Caco-2 (cell line): ENCODE measurements at places on chromosomes 6 and 20. TPM values are rescaled to one million over a fixed set of nuclear protein-coding genes. Genes with fewer than 3 reads are reported as not detected.
A peak's percentile ranks its signal among the peaks of the same experiment; 100 is the strongest.

DNA sequence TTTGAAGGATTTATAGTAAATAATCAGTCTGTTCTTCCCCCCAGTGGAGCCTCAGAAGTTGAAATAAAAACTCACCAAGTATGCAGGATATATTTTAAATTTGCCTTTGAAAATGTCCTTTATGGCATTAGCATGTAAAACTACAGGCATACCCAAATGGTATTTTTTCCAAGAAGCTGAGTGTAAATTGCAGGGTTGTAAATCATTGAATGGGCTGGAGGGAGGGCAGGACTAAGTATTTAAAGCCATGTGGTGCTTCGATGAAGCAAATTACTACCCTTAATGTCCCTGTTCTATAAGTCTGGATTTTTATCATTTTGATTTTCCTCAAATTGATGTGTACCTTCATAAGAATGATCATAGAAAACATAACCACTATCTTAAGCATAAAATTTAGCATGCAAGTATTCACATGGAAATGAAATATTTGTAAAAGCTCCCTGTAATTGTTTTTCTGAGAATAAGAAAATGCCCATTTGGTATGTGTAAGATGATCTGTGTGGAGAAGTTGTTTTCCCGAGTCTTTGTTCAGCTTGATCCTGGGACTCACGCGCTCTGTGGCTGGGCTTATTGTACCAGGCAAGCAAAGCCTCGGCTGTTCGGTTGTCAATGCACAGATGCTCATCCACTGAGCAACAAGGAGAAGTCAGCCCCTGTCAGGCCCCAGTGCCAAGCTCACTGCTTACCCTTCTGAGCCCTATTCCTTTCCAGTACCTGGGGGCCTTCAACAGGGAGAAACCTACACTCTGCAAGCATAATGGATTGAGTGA is 66.7 kb downstream of the CD164 start:
- DNase-seq: no peak
- peaks cover 24% of the 10 kb centered on the region for H3K4me1 ChIP-seq
- H3K27me3 ChIP-seq: no peaks in the 10 kb centered on the region
- H3K27ac ChIP-seq: no peak overlapping the region

DNA sequence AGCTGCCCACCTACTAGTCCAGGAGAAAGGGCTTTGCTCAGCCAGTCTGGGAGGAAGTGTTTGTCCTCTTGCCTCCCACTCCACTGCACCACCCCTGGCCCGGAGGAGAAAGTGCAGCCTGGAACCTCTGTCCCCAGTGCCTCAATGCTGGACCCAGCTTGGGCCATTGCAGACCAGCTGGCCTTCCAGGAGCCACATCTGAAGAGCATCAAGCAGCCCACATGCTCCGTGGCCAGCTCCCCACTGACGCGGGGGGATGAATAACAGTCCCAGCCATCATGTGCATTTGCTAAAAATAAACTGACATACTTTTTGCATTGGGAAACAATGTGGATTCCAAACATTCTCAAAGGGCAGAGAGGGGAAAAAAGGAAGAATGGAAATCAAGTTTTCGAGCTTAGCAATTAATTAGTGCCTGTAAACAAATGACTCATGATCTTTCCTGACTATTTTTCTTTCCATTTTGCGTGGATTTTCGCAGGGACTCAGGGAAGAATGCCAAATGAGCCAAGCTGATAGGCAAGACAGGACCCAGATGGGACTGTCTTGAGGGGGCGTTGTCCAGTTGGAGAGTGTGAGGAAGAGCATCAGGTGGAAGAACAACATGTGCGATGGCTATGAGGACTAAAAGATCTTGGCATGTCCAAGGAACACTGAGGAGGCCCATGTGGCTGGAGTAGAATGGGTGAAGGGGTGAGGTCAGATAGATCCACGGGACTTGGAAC is 34.1 kb downstream of the CEBPB start:
- peak overlapping the region; percentile 26 for H3K27ac ChIP-seq
- H3K4me3 ChIP-seq: no peak overlapping the region
- H3K36me3 ChIP-seq: no peaks in the 10 kb centered on the region
- no peak for DNase-seq

DNA sequence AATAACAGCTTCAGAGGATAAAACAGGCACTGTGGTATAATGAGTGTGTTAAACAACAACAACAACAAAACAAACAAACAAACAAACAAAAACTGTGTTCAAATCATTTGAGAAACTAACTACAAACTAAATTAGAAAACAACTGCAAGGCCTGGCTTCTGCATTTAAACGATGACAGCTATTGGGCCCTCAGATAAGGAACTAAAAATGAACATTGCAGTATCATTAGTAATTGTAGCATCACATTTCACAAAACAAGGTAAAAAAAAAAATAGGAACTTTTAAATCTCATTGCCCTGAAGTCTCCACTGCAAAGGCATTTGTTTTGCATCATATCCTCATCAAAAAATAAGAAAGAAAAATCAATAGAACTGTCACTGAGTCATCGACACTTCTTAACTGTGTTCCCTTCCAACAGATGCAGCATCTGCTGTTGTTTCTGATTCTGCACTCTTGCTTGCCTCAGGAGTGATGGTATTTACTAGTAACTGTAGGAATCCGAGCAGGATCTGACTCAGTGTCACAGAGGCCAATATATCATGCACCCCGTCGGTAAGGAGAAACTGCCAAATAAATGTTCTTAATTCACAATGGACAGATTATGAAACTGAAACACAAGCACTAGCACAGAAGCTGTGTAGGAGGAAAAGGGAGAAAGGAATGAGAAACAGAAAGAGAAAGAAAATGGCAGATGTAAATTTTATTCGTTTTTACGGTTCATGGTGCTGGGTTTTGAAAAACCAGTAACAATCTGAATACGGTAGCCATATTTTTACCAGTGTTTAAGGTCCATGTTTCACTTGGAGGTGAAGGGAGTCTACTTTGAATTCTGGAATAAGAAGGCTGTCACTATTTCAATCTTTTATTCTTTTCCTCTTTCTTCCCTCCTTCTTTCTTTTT is 365.7 kb upstream of the EPHA7 start:
- no peaks in the 10 kb centered on the region for H3K4me1 ChIP-seq
- no peak overlapping the region for H3K4me3 ChIP-seq
- H3K27ac ChIP-seq: no peak overlapping the region
- H3K36me3 ChIP-seq: no peaks in the 10 kb centered on the region
- DNase-seq: no peak
- no peaks in the 10 kb centered on the region for H3K27me3 ChIP-seq

DNA sequence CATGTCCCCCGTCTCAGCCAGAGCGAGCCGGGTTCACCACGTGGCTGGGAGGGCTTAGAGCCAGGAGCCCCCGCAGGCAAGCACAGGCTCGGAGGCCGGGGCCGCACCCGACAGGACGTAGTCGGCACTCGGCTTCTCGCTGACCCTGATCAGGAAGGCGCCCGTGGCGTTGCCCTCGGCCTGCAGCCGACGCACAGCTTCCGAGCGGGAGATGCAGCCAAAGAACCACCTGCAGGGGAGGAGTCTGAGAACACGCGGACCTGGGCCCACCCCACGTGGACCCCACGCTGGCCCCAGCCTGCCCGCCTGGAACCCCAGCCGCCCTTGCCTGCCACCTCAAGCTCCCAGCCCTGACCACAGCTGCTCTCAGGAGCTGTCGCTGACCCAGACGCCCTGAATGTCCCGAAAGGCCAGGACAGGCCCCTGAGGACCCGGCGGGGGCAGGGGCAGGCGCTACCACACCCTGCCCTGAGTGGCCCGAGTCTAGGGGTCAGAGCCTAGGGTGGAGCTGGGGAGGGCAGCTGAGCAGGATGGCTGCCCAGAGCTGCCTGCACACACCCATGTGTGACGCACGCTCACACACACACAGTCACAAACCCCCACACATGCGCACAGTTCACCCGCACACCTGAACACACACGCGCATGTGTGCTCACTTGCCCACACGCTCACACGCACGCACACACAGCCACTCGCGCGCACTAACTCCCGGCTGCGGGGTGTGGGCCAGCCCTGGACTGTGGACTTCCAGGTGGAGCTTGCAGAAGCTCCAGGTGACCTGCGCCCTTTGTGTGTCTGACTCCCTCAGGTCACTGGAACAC is 2.1 kb downstream of the PTK6 start:
- peak; percentile 72 for DNase-seq
- H3K36me3 ChIP-seq: no peaks in the 10 kb centered on the region
- no peak overlapping the region for H3K4me3 ChIP-seq
- H3K27me3 ChIP-seq: no peaks in the 10 kb centered on the region
- peak overlapping the region; percentile 50 for H3K27ac ChIP-seq

DNA sequence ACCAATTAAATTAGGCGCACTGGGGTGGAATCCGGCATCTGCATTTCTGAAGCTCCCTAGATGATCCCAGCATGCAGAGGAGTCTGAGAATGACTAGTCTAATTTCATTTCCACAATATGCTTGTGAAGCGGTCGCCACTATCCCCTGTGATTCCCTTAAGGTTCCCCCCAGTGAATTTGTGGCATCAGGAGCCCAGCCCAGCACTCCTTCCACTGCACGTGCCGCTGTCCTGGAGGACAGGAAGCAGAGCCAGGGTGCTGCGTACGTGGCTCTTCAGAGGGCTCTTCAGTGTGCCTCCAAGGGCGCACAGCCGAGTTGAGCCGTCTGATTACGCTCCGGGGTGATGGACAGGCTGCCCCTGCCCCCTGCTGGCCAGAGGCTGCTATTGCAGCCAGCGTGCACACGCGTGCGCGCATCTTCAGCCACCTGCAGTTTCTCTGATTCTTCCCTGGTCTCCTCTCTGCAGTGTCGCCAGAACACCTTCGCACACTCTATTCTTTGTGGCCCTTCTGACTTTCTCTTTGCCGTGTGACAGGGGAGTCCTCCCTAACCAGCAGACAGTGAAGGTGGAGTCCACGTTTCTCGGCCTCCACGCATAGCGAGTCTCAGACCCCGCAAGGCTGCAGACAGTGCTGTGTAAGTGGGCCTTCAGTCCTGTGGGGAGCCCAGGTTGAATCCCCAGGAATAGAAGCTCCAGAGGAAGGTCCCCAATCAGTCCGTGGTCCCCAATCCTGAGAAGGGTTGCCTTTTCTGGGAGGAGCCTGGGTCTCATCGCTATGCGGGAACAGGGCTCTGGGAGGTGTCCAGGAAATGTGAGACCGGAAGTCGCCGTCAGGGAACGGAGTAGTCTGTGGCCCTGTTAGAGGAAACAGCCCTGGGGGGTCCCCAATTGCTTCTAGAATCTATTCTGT is 16.5 kb upstream of the NCR2 start:
- H3K4me3 ChIP-seq: no peak overlapping the region
- no peaks in the 10 kb centered on the region for H3K36me3 ChIP-seq
- no peaks in the 10 kb centered on the region for H3K4me1 ChIP-seq
- peak; percentile 82 for DNase-seq
- no peaks in the 10 kb centered on the region; the same call in 1 of the 2 replicates for H3K27me3 ChIP-seq

DNA sequence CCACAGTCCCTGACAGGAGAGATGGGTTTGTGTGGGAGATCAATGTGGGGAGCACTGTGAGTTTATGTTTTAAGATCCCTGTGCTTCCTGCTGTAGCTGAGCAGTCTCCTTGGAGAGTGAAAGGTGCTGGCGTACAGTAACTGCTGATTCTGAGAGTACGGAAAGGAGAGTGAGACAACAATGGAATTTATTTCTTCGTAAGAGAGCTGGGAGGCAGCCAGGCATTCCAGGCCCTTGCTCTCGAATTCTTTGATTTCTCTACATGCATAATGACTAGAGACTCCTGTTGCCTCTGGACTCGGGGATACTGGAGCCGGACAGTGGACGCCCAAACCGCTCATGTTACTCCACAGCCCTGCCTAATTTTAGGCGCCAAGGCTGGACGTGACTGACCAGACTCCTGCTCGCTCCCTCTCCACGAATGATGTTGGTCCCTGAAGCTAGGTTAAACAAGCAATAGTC is 131.0 kb upstream of the PHACTR1 start:
- no peaks in the 10 kb centered on the region for H3K27me3 ChIP-seq
- no peak overlapping the region for H3K4me3 ChIP-seq
- H3K4me1 ChIP-seq: peaks cover 17% of the 10 kb centered on the region

DNA sequence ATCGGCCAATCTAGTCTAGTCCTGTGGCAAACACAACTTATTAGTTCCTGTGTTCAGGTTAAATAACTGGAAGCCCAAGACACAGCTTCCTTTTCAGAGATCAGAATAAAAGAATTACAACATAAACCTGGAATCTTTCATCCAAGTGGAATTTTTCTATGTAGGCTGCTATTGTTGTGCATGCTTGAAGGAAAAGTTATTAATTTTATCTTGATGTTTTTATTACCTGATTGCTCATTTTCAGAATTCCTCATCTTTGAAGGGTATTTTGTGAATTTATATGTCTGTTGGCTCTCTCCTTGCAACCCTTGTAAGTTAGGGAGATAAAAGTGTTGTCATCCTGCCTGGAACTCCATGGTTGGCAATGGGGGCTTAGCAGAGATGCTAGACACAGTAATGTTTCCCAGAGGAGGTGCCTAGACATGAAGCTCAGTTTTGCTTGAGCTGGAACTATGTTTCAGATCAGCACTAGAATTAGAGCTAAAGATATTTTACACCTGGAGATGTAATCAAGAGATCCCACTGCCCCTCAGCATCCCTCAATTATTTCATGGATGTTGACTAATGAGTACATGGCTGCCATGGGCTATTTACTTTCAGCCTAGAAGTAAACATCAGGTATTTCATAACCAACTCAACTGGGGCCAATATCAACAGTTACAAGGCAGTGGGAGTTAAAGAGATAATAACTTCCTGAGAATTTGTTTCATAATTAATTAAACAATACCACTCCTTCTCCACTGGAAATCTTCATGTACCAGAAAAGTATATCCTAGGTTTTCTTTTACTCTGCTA is 367.0 kb upstream of the MARCKS start:
- no peak overlapping the region for H3K4me3 ChIP-seq
- DNase-seq: no peak
- no peak overlapping the region for H3K27ac ChIP-seq
- H3K27me3 ChIP-seq: no peaks in the 10 kb centered on the region
- H3K36me3 ChIP-seq: no peaks in the 10 kb centered on the region
- H3K4me1 ChIP-seq: no peaks in the 10 kb centered on the region

DNA sequence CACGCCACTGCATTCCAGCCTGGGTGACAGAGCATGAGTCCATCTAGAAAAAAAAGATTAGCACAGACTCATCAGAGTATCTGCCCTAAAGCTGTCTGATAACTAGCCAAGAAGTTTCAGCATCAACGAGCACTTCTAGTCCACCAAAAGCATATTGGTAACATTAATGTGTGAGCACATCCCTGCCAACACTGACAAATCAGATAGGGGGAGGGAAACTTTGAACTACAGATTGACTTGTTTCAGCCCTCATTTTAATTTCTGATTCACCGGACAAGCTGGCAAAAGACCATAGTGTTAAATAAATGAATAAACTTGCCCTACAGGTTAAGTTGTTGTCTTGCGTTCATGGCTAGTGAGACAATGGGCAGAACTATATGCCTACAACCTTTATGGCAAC is 7.7 kb upstream of the SEC63 start:
- H3K36me3 ChIP-seq: no peaks in the 10 kb centered on the region
- no peak overlapping the region for H3K27ac ChIP-seq
- no peak for DNase-seq
- no peak overlapping the region for H3K4me3 ChIP-seq

DNA sequence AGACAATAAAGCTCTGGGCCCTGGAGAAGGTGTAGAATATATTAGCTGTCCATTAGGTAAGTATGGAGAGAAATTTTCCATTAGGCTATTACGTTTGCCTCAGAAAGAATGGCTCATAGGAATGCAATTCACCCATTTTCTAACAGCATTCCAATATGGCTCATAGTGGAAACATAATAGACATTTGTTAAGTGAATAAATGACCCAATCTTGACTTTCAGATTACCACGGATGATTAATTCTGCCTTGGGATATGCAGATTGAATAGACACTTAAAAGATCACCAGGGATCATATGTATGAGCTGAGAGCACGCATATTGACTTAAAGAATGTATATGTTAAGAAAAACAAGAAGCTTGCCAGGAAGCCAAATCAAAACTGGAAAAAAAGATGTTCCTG is 209.1 kb upstream of the CDYL start:
- DNase-seq: no peak
- no peaks in the 10 kb centered on the region for H3K36me3 ChIP-seq
- H3K27ac ChIP-seq: no peak overlapping the region

The PLEKHG1 gene
- total RNA-seq: 32.8 and 35.0 TPM in 2 replicates

The DEFB132 gene
- not detected in 2 replicates for total RNA-seq
